ENCODE measurements at places on chromosomes 5 and 9.

DNA sequence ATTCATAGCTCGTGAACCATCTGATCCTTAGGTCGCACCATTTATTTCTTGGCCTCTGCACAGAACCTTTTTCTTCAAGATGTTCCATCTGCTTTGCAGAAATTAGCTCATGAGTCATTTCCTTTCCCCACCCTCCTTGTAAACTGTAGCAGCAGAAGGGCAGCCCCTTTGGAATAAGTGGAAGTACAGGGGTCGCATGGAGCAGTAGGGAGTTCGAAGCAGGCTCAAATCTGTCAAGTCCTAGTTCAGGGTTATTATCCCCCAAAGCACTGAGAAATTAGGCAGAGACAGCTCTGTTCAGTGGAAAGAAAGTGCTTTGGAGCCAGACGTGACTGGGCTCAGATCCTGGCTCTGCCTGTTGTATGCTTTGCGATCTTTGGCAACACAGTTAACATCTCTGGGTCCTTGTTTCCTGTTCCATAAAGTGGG lies 84.2 kb downstream of the SGCD start:
- no peak for DNase-seq

GRCh38 chr5:61346511-61346910 lies 14.5 kb downstream of the ZSWIM6 start:
- DNase-seq, result no peak

- no peak for DNase-seq
Observed at GRCh38 chr9:109086221-109086620, 33.5 kb downstream of the TMEM245 start.

GRCh38 chr5:150261231-150261630 lies 28.3 kb downstream of the CAMK2A start:
- no peak for DNase-seq

- no peak for DNase-seq
Observed at GRCh38 chr9:80649001-80649420, 1040.3 kb downstream of the TLE1 start.

Measured in T-helper 1 cell (primary cell).